GOT3 (cell line): ENCODE measurements at places on chromosomes 1 and 21.

GRCh38 chr21:19433623-19434022, 1030.0 kb upstream of the TMPRSS15 start:
- DNase-seq, result no peak

GRCh38 chr1:6544831-6545230, 9.5 kb downstream of the NOL9 start:
- no peak for DNase-seq

GRCh38 chr1:53507116-53507820, 48.1 kb downstream of the DMRTB1 start:
- no peak for DNase-seq

DNA sequence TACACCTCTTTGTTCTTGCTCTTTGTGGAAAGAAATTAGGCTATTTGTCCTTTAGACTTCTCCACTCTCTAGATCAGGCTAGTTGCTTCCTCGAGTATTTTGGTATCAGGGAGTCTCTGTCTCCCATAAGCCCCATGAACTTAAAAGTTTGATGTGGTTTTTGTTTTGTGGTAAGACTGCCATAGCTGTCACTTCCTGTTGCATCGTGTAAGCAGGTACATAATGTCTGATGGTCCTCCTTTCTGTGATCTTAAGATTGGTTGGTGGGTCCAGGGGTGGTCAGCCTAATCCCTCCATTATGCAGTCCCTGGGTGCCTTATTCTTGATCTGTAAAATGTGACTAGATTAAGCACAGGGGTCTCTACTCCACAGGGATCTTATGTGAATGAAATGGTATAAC, 23.1 kb downstream of the CD53 start:
- no peak for DNase-seq

DNA sequence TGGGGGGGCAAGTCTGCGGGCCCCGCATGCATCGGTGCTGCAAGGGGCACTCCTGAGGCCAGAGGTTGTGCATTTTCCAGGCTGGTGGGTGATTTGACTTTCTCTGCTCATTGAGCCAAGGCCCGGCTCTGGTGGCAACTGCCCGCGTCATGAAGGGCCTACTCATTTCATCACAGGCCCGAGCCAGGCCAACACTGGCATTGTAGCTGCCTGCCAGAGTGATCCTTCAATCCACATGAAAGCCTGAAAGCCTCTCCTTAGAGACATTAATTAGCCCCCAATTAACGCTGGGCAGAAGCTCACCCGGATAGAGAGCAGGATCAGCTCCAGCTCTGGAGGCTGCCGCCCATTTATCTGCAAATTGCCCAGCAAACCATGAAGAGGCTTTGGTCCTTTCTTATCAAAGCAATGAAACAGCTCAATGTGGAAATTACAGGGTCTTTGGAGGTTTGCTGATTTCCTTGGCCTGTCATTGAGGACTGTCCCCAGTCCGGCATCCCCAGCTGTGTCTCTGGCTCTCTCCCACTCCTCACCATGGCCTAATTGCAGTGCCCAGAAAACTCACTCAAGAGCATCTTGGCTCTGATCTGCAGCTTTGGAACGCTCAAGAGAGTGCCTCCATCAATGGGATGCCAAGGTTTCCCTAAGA, 50.4 kb upstream of the STUM start:
- no peak for DNase-seq

- no peak for DNase-seq
These were observed 6.1 kb upstream of the RNF223 start for GRCh38 chr1:1080122-1080757.

DNA sequence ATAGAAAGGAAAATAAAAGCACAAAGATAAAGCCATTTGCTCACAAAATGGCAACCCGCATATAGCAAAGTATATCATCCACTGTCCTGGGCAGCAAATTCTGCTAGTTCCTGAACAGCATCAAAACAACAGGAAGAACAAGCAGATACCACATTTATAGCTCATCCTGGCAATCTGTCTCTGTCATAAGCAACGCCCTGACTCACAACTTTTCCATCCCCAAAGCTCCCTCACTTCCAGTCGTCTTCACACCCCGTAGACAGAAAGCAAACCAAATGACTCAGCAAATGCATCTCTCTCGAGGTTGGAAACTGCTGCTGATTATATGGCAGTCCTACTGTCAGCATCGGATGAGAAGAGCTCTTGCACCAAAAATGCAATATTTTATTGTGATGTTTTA, 65.8 kb downstream of the AK5 start:
- no peak for DNase-seq
